ENCODE measurements at places on chromosomes 16 and 17.

GRCh38 chr17:50905460-50905803, 39.3 kb upstream of the TOB1 start:
- DNase-seq = no peak

DNA sequence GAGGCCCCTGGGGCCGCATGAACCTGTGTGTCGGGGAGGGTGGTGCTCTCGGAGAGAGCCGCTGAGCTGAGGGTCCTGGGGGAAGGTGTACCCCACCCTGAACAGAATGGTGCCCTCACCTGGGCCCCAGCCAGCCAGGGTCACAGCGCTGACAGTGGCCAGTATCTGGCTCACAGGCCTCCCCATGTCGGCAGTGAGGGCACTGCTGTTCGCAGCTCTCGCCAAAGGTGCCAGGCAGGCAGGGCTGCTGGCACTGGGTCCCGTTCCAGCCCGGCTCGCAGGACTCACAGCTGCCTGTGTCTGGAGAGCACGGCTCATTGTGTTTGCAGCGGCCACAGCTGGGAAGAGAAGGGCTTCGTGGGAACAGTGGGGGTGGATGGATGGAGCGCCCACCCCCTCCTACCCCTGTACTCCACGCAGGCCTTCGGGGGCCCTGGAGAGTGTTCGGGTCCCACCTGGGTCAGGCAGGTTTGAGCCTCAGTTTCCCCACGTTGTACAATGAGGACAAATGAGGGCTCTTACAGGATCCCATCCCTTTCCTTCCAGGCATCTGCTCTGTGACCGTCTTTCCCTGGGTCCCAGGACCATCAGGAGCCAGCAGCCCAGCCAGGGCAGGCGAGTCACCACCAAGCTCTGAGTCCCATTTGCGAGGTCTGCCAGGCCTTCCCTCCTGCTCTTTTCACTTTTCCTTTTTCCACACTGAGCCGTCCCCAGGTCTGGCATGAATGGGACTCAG, 5.0 kb downstream of the SCARF1 start:
- no peak for DNase-seq

- DNase-seq = no peak
Measured at GRCh38 chr16:29318037-29318436, 88.5 kb downstream of the NPIPB11 start.

- no peak for DNase-seq
Measured at GRCh38 chr17:13393841-13394710, 207.7 kb downstream of the HS3ST3A1 start.

GRCh38 chr16:49410226-49410625, 36.6 kb downstream of the C16orf78 start:
- no peak for DNase-seq

DNA sequence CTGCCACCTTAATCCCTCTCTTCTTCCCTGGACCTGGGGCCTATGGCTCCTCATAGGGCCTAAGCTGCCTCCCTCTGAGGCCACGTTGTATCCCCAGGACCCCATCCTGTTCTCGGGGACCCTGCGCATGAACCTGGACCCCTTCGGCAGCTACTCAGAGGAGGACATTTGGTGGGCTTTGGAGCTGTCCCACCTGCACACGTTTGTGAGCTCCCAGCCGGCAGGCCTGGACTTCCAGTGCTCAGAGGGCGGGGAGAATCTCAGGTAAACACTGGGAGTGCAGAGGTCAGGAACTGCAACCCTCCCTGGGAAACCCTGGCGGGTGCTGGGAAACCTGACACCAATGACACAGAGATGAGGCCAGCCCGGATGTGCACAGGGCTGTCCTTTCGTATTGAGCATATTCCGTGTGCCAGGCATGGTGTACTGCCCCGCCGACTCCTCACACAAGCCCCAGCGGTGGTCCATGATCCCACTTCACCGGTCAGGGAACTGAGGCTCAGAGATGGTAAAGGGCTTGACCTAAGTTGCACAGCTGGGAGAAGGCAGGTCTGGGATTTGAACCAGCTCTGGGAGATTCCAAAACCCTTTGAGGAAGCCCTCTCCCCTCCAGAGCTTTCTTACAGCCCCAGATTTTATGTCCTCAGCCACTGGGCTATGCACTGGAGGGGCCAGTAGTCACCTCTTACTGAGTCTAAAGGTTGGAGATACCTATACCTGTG, 22.9 kb downstream of the ANKRD40 start:
- no peak for DNase-seq

- DNase-seq = no peak
Measured at GRCh38 chr17:12851901-12852435, 62.7 kb downstream of the ARHGAP44 start.

DNA sequence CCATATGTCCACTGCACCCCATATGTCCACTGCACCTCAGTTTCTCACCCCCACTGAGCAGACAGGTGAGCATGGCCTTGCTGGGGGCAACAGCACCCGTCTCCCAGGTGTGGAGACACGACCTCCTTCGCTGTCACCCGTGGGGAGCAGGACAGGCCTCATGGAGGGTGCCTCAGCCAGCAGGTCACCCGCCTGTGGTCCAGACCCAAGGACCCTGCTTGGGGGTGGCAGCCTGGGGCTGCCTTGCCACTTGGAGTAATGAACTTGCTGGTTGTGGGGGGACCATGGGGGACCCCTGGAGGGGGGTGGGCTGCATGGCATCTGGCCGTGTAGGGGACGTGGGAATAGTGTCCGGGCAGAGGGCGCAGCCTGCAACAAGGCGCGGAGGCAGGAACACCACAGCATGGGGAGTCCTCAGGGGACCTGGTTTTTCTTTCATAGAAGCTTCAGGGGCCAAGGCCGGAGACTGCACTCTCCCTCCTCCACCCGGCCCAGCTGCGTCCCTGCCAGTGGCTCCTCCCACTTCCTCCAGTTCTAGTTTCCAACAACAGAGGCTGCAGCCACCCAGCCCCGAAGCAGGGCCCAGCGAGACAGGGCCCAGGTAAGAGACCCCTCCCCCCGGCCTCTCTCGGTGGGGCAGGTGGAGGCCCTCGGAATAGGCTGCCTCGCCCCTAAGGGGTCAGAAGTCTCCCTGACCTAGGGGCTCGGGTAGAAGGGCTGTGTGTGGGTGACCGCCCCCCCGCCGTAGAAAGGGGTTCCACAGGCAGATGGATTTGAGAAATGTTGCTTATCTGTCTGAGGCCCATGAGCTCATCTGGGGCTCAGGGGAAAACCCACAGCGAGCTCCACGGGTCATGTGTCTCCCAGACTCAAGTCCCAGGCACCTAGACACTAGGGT, at the start of gene NHLRC4:
NHLRC4 (plus strand) TSS at position 531 of the 898 bp plus-strand sequence. CDS start 1,043 bp downstream, outside the sequence.
- no peak for DNase-seq

DNA sequence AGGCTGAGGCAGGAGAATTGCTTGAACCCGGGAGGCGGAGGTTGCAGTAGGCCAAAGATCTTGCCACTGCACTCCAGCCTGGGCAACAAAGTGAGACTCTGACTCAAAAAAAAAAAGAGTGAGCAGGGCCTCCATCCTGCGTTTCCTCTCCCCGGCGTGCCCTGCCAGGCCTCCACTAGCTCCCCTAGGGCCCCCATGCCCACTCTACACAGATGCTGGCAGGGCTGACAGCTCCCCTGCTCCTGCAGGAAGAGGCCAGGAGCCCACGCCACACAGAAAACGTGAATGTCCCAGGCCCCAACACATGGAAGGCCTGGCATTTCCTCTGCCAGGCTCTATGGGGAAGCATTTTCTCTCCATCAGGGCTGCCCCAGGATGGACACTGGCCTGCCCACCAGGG, 109.4 kb downstream of the AMFR start:
- DNase-seq = no peak
